ENCODE measurements at places on chromosomes 6 and 20.
A peak's percentile ranks its signal among the peaks of the same experiment; 100 is the strongest.

DNA sequence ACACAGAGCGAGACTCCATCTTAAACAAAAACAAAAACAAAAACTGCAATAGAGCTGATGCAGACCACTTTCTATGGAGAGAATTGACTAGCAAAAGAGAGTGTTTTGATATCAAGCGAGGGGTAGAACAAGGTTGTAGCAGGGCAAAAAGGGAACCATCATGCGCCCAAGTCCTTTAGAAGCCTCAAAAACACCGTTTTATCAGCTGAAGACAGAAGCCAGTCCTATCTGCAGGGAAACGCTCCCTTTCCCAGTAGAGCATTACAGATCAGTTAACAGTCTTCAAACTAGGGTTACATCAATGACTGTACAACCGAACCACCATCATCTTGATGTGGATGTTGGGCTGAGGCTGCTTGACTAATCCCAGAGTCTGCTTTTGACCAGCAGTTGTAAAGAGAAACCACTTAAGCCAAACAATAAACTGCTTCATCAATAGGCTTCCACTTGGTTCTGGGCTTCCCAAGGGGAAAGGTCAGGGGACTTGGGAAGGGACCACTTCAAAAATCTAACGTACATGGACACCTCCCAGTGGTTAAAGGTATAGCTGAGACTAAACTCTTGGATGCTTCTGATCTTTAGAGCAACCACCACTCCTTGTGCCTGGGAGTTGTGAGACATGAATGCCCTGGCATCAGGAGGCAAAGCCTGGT is 59.6 kb upstream of the SPDEF start:
- no peak for DNase-seq

DNA sequence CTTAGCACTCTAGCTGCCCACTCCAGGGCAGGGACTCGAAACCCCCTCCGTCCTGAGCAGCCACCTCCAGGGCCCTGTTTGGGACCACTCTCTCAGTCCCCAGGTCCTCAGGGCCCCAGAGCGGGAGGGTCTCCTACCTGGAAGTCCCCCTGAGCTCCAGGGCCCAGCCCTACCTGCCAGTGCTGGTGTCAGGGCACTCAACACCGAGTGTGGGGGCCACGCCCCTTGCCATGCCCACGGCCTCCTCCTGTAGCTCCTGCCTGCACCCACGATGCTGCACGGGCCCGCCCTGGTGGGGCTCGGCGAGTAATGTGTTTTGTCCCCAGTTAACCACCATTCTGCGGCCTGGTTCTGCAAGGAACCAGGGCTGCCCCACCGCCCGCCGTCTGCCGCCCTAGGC is 21.5 kb downstream of the SPDEF start:
- no peak for DNase-seq

- no peak for DNase-seq
These were observed 236.4 kb downstream of the FOXA2 start for GRCh38 chr20:22348010-22348409.

- DNase-seq = no peak
These were observed 16.0 kb upstream of the PI16 start for GRCh38 chr6:36938536-36938935.

GRCh38 chr6:136763716-136764516 is 28.4 kb downstream of the MAP3K5 start:
- DNase-seq = no peak

DNA sequence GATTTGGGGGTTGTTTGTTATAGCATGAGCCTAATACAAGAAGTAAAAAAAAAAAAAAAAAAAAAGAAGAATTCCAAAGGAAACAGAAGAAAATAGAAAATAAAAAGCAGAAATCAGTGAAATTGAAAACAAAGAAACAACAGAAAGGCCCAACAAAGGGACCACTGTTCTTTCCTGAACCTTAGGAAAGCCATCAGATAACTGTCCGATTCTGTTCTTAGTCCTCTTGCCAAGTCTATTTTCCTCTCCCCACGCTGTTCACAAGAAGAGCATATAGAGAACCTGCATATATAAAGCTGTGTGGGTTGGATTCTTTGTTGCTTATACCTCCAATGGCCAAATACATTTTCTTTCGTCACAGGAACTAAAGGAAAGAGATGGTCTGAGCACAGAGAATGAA is 38.0 kb upstream of the IPCEF1 start:
- no peak for DNase-seq

DNA sequence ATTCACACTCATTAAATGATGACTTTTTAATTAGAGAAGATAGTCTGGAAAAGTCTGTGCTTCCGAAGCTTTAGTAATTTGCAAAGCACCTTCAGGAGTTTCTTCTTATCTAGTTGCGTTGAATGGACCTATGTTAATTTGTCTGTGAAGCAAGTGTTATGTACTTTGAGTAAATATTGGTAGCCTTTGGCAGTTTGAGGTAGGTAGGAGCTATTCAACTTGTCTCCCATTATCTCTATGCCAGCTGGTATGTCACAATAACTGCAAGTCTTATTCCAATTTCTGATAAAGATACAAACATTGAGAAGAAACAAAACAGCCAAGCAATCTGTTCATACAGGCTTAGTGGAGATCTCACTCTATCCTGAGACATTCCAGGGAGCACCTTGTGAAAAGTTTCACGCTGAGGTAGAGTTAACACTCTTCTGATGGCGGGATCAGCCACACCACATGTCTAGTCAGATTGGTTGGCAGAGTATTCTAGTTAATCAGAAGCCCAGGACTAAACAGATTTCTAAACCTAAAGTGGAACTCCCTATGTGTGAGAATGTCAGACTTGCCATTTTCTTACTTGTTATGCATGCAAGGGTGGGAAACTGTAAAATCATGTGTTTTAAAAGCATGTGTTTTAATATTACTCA is 219.8 kb upstream of the MANEA start:
- no peak for DNase-seq

GRCh38 chr6:30020626-30021025 is 40.4 kb upstream of the POLR1H start:
- DNase-seq = no peak

- no peak for DNase-seq
These were observed 118.8 kb downstream of the ZMYND8 start for GRCh38 chr20:47237715-47238114.

- DNase-seq = peak; percentile 30
These were observed 41.3 kb downstream of the DSTN start for GRCh38 chr20:17611290-17611539.

GRCh38 chr6:87184762-87185250 is 29.4 kb downstream of the ZNF292 start:
- no peak for DNase-seq

GRCh38 chr20:14142171-14142570 is 146.9 kb downstream of the MACROD2 start:
- no peak for DNase-seq

DNA sequence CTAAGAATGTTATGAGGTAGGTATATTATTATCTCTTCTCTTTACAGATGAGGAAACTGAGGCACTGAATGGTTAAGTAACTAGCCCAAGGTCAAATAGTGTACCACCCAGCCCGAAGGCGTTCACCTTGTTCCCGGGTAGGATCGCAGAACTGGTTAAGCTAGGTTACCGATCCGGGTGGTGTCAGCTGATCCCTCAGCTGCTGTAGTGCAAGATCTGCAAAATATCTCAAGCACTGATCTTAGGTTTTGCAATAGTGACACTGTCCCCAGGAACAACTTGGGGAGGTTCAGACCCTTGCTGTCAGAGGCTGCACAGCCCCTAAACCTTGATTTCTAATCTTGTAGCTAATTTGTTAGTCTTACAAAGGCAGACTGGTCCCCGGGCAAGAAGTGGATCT is 28.1 kb downstream of the SLC52A3 start:
- DNase-seq = no peak

DNA sequence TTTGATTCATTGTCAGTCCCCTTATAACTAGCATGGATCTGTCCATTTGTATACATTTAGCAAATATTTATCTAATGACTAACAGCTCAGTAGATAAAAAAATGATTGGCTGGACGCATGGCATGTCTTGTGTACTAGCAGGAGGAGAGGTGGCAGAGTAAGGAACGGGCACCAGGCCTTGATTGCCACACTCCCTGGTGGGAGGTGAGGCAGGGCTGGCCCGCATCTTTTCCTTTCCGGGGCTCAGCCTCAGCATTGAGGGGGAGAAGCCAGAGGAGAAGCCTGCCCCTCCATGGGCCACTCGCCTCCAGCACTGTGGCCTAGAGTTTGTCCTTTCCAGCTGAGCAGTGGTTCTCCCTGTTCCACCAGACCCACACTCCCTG is 84.9 kb upstream of the TMEM181 start:
- no peak for DNase-seq

GRCh38 chr6:106981926-106982325 is 7.4 kb upstream of the CD24 start:
- no peak for DNase-seq

GRCh38 chr6:90458353-90459224 is 128.3 kb downstream of the MAP3K7 start:
- peak; percentile 93 for DNase-seq

- DNase-seq = no peak
These were observed 688.4 kb downstream of the HTR1B start for GRCh38 chr6:76774781-76775384.

DNA sequence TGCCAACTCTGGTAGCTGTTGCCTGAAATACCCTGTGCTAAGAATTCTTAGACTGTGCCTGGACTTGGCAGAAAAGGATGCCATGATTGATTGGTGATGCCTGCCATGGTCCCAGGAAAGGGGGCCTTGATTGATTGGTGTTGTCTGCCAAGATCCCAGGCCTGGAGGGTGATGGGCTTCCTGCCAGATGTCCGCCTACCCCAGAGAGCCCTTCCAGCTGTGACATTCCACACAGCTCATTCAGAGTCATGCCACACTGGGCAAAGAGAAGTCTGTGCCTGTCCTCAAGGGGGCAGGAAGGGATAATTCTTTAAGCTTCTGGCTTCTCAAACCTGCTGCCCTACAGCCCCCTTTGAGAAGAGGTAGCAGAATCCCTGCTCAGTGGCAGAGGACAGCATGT is 24.6 kb downstream of the RIMS4 start:
- no peak for DNase-seq

DNA sequence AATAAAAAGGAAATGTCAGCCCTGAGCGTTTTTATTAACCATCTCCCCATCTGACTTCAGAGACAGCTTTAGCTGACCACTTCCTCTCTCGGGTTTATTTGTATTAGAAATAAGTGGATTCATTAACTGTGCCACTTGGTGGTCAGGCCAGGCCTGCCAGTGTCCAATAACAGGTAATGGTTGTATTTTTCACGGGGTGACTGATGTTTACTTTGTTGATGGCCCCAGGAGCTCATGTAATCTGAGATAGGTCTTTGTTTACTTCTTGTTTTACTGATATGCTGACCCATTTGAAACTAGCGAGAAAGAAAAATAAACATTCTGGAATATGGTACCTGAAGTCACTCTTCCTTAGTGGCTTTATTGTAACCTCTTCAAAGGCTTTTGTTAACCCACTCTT is 504.3 kb upstream of the SLC35B3 start:
- no peak for DNase-seq

DNA sequence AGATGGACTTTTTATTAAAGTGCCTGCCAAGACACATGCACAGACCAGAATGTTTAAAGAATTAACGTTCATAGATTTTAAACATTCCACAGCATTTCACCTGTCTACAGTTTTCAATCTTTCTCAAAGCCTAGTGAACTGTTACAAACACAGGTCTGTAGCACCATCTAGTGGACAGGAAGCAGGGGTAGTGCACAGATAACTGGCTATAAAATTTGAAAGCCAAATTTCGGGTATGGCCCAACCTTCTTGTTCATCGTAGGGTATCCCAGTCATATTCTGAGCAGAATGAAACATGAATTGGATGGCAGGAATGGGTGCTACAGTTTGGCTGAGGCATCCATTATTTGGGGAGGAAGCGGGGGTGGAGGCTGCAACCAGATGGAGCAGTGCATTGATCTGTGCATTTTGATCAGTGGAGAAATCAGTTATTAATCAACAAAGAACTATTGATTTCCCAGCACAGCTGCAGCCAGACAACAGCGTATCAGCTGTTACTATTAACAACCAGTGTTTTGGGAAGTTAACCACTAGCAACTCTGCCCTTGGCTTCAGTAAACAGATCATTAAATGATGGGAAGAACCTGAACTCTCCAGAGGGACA is 56.1 kb upstream of the B3GAT2 start:
- peak; percentile 57 for DNase-seq

DNA sequence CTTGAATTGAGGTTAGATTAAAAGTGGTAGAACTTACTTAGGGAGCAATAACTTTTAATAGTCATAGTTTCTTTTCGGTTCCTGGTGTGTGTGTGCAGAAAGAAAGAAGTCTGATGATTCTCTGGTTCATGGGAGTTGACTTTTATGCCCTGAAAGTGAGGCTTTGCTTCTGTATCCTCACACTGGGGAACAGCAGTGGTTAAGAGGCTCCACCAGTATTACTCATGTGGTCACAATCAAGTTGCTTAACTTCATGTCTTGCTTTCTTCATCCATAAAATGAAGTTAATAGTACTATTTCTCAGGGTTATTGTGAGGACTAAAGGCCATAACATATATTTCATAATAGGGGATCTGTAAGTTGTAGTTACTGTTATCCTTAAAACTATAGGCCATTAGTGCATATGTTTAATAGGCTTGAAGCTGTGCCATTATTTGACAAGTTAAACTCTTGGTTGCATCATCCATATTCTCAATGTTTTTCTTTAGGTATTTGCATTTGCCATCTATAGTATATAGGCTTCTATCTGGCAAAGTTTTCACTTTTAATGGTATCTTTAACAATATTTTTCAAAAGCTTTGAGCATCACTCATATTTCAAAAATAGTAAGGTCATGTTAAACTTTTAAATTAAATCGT is 262.4 kb downstream of the PLCB1 start:
- DNase-seq = peak; percentile 44

DNA sequence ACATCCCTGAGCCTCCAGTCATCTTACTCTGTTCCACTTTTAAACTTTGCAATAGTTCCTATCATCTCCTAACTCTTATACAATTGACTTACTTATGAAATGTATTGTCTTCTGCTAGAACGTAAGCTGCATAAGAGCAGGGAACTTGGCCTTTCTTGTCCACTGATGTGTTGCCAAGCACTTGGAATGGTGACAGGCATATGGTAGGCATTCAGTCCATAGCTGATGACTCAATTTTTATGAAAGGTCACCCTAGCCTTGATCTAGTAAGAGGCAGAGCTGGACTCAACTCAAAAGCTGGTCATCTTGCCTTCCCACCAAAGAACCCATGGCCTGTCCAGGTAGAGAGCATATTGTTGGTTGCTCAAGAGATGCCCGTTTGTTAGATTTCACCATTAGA is 82.4 kb upstream of the FAM184A start:
- no peak for DNase-seq

DNA sequence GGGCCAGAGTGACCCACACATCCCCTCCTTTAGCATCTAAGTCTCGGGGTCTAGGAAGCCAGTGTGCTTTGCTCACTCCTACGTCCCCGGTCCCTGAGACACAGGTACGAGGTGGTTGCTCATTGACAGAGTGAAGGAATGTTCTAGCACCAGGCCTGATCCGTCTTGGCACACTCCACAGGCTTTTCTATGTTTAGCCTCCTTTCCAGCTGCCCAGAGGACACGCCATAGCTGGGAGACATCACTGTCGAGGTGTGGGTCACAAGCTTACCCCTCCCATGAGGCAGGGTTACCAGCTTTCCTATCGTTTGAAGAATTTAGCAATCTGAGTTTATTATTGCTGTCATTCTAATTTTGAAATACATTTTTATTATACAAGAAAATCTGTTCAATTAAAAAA is 30.4 kb upstream of the IER3 start:
- no peak for DNase-seq
